ENCODE measurements at places on chromosomes 16 and 17.
A peak's percentile ranks its signal among the peaks of the same experiment; 100 is the strongest.

DNA sequence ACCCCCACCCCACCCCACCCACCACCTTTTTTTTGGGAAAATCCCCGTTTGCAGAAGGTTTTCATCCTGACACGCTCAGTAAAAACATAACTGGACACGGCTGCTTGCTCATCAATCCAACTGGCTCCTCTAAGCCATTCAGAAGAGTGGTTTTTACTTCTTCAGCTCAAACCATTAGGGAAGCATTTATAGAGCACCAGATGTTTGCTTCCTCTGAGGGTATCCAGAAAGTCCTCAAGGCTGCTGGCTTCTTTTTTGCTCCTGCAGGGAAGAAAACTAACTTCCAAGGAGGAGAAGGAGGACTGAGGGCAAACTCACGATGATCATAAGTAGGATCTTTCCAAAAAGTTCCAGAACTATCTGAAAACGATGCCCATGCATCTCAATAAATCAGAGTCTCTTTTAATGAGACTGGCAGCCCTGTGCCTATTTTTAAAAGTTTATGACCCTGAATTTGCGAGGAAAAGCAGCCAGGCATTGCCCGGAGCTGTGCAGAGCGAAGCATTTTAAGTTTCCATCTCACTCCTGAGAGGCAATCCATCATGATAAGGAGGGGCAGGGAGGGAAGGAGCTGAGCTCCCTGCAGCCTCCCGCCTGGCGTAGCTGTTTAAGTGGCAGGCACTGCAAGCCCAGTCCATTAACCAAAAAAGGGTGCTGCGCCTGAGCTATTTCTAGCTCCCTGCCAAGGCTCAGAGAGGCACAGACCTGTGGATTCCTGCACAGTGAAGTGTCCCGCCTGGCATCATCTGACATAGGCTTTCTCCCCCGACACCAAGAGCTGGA lies 146.3 kb upstream of the FOXF1 start:
- no peak for DNase-seq

DNA sequence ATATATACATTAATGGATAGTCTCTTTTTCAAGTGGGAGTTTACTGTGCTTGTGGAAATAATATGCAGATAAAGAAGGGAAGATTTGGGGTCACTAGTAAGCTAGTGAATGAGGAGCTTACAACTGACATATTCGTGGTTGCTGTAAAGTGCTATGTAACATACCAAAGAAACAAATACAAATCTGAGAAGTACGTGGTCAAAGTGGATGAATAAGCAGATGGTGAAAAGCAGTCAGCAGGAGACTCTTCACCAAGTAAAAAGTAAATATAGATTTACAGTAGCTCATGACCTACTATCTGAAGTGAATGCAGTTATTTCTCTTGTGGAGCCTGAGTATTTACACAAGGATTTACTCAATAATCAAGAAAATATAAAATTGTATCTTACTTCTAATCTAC lies 136.6 kb upstream of the ELAC2 start:
- DNase-seq = no peak

GRCh38 chr17:59260722-59261121 lies 40.4 kb downstream of the GDPD1 start:
- DNase-seq = no peak

DNA sequence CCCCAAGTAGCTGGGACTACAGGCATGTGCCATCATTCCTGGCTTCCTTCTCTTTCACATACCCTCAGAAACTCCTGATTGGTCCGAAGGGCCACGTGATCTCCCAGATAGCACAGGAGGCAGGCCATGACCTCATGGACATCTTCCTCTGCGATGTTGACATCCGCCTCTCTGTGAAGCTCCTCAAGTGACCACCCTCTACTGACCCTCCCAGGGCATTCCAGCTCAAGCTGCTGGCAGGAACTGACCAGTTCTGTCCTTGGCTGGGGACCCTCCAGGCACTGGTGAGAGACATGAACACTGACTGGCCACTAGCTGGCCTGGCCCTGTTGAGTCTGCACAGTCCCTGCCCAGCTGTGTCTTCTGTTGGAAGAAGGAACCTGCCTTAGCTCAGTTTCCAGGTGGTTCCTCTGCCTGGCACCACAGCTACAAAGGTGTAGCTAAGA lies 5.6 kb downstream of the ERAL1 start:
- DNase-seq = no peak

DNA sequence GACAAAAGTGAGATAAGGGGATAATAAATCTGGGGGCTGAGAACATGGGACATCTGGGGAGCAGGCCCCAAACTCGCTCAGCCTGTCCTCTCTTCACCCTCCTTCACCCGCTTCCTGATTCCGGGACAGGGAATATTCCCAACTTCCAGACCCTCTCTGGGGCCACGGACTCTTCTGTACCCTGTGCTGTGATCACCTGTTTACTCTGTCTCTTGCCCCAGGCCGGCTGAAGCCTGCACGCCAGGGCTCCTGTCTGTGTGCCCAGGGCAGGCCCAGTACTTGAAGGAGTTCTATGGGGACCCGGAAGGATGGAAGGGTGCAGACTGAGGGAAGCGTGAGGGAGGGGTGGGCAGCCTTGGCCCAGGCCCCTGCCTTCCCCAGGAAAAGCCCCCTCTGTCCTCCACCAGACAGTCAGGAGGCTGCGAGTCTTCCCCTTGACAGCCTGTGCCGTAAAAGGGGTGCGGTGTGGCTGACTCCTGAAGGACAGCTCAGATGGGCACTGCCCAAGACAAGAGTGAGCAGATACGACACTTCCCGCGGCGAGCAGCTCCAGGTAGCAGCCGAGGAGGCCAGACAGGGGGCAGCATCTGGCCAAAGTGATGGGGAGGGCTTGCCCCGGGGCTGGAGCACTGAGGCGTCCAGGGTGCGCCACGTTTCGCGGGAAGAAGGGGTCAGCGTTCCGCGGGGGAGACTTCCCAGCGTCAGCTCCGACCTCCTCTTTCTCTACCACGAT lies 1.0 kb upstream of the CCNF start:
- no peak for DNase-seq

GRCh38 chr17:17350491-17351355 lies 47.5 kb downstream of the NT5M start:
- DNase-seq = no peak

DNA sequence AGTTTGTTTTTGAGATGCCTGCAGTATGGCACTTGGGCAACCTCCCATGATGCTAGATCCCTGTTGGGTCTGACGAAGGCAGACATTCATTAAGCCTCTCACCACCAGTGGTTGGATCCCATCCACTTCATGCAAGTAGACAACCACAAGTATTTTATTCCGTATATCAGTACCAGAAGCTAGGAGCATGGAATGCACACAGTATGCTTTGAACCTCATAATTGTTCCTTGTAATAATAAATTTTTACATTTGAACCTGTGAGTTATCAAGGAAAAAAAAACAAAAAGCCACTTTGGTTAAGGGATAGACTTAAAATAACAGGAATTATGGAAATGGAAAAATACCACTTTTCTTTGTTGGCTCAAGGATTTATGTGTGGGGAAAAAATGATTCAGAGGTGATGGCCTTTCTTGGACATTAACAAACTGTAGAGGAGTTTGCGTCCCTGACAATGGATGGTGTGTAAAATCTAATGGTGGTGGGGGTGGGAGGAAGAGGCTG lies 107.1 kb upstream of the KCNJ16 start:
- DNase-seq = no peak

GRCh38 chr17:48627118-48627597 lies 1.0 kb upstream of the HOXB9 start:
- no peak for DNase-seq

GRCh38 chr17:2022647-2023240 lies 2.4 kb downstream of the RTN4RL1 start:
- DNase-seq = no peak

DNA sequence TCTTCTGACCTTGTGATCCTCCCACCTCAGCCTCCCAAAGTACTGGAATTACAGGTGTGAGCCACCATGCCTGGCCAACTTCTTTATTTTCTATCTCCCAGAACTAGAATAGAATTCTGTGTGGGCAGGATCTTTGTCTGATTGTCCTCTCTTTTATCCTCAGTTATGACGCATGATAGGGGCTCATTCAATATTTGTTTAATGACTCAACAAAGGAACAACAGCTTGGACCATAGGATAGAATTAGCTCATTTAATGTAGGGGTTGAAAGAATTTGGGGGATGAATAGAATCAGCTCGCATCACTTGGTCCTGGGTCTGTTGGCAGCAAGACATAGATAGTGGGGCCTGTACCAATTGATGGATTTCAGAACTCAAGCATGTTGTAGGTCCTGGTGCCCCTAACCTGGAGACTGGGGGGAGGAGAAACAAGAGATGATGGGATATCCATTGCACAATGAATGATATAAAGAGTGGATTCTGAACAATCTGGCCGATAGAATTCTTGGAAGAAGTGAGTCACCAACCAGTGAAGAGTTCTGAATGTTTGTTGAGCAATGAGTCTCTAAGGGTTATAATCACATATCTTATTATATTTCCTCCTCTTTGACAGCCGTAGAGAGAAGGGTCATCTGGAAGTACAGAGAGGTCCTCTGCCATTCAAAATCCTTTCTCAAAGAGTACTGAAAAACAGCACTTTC lies 250.2 kb downstream of the HS3ST4 start:
- no peak for DNase-seq

DNA sequence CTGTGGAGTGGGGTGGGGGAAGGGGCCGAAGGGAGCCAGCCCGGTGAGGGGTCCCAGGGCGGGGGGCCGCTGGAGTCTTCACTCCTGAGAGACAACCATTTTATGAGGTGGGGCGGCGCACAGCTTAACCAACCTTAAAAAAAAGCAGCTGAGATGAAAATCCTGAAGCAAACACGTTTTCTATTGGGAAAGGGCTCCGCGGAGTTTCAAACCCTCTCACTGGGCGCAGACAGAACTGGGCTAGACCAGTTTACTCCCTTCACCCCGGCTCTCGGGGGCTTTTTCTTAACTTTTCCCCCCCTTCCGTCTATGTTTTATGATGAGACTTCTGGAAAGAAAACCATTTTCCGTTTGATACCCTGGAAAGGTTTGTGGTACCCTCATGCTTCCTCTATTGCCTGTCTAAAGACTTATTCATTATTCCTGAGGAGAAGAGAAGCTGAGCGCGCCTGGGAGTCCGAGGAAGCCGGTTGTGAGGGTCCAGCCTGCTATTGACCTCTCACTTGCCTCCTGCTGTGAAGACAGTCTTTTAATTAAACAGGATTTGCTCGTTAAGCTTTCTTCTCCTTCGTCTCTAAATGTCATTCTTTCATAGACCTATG lies 482 bp upstream of the SSH2 start:
- peak; percentile 56 for DNase-seq

- no peak for DNase-seq
Observed at GRCh38 chr16:20944861-20945574, 44.4 kb downstream of the LYRM1 start.

DNA sequence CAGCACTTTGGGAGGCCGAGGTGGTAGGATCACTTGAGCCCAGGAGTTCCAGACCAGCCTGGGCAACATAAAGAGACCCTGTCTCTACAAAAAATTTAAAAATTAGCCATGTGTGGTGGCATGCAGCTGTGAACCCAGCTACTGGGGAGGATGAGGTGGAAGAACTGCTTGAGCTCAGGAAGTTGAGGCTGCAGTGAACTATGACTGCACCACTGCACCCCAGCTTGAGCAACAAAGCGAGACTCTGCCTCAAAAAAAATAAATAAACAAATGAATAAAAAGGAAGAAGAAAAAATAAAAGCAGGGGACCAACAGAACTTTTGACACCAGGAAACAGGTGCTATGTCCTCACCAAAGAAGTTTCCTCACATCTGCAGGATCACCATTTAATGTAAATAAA lies 14.2 kb downstream of the TERF2 start:
- no peak for DNase-seq

DNA sequence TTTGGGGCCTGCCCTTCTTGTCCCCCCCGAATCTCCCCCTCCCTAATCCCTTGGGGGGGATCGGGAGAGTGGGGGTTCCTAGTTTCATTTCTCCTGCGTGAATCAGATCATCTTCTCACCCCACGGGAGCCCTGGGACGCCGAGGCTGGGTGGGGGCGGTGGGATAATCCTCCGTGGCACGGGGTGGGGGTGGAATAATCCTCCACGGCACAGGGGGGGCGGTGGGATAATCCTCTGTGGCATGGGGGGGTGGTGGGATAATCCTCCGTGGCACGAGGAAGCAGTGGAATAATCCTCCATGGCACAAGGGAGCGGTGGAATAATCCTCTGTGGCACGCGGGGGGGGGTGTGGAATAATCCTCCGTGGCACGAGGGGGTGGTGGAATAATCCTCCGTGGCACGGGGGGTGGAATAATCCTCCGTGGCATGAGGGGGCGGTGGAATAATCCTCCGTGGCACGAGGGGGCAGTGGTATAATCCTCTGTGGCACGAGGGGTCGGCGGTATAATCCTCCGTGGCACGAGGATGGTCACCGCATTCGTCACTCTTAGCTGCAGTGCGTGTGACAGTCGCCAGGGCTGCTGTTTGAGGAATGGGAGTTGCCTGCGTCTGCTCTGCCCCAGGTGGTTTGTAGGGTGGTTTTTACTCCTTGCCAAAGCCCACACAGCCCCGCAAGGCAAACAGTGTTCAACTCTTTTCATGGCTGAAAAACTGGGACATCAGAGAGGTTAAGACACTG lies 156.9 kb downstream of the LAT start:
- no peak for DNase-seq

- DNase-seq = no peak
Observed at GRCh38 chr16:90012991-90013745, 6.1 kb downstream of the DBNDD1 start.

- no peak for DNase-seq
Observed at GRCh38 chr17:70295329-70295728, 126.0 kb downstream of the KCNJ2 start.

GRCh38 chr17:39606434-39607056 lies 1.2 kb downstream of the NEUROD2 start:
- DNase-seq = no peak
